ENCODE measurements at places on chromosomes 6 and 20.

DNA sequence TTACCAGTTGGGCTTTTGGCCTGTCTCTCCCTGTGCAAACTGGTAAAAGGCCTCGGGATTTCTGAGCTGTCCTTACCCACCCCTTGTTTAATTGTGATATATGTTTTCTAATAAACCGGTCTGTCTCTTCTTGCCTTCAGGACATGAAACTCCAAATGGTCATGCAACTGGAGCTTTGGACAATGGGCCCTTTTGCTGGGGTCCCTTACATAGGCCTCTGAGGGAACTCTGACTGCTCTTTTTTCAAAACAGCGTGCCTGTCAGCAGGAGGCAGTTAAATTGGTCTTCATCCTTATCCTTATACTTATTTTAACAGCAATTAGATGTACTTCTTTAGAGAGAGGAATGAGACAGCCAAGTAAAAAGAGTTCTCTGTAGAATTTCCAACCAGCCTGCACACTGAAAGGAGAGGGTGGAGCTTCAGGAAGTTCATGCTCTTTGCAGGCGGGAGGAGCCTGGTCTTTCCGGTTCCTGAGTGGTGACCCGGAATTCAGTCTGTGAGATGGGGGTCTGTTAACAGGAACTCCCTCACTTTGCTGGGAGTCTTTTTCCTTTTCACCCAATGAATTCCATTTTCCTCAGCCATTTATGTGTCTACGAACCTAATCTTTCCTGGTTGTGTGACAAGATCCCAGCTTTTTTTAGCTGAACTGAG lies 299.6 kb upstream of the GJE1 start:
- no peak for DNase-seq

- no peak for DNase-seq
Measured at GRCh38 chr6:159642481-159642880, 50.6 kb downstream of the SOD2 start.

GRCh38 chr6:106134906-106135634 lies 48.9 kb downstream of the PRDM1 start:
- no peak for DNase-seq

- DNase-seq: peak; percentile 17
Measured at GRCh38 chr6:166156942-166157341, 10.7 kb downstream of the TBXT start.

DNA sequence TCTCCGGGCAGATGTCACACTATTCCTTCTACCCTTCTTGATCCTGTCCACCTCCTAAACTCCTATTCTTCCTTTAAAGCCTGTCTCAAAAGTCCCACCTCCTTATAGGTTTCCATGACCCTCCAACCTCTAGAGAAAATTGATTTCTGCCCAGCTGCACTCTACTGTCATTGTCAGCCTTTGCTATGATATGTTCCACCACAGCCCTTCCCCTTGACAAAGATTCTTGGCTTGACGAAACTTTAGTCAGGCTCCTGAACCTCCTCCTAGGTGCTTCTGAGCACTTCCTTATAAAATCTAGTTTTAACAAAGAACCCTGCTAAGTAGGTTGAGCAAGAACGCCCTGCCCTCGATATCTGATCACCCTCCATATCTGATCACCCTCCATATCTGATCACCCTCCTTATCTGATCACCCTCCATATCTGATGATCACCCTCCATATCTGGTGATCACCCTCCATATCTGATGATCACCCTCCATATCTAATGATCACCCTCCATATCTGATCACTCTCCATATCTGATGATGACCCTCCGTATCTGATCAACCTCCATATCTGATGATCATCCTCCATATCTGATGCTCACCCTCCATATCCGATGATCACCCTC lies 103.2 kb downstream of the RIN2 start:
- no peak for DNase-seq

GRCh38 chr6:167763056-167763944 lies 63.4 kb upstream of the AFDN start:
- DNase-seq: no peak

DNA sequence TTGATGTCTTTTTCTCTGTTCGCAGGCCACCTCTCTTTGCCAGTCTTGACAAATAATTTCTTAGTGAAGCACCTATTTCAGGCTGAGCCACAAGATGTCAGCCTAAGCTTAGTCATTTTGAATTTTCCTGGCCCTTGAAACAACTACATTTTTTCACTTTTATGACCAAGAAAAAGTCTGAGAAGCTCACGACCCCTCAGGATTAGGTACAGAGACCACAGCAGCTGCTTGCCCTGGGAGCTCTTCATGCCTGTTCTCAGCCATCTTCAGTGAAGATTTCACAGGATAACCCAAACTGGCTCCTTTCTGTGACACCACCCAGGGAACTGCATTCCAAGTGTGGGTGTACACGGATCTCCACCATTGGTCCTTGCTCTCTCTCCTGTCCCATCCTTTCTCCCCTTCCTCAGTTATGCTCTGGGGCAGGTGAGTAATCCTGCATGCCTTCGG lies 38.4 kb upstream of the SPTLC3 start:
- peak; percentile 55 for DNase-seq

DNA sequence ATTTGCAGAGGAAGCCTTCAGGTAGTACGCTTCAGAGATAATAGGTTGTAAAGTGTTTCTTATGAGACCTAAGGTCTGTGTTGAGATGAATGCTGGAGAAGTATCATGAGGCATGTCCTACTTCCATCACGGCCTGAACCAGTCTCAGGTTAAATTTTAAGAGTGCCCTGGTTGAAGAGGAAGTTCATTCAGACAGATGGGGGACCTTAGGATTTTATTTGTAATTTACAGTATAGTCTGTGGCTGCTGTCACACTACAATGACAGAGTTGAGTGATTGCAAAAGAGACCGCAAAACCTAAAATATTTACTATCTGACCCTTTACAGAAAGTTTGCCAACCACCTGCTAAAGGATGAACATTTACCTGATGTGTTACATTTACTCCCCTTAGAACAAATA lies 70.9 kb downstream of the UST start:
- no peak for DNase-seq

- DNase-seq: no peak
Measured at GRCh38 chr20:50943069-50943468, 11.8 kb upstream of the ADNP start.

DNA sequence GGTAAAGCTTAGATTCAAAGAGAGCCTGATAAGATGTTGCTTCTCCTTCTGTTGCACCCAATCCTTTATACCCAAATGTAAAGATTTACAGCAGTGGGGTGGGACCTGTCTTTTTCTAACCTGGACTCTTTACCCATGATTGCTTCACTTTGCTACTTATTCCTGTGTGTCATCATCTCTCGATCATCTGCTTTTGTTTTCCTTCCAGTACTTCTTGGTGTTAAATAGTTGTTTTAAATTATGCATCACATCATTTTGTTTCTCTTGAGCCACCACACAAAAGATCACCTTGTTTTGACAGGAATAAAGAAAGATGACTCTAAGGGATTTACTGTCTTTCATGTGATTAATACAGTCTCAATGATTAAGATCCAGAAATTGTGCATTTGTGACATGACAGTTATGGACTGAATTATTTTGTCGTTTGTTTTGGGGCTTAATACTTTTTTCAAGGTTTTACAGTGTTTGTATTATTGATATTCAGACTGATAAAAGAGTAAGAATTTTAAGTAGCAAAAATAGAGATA lies 123.1 kb downstream of the CDKAL1 start:
- peak; percentile 48 for DNase-seq

DNA sequence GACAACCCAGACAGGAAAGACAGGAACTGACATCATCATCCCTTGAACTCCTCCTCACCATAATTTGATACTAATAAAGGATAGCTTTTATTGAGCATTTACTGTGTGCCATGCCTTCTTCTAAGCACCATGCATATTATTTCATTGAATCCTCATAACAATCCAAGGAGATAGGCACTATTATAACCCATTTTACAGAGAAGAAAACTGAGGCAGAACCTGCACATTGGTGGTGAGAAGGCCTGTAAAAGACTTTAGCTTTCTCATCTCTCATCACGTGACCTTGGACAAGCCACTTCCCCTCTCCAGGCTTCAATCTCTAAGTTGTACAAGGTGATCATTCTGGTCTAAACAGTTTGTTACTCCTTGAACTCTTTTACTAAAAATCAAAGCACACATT lies 34.5 kb upstream of the PREX1 start:
- no peak for DNase-seq

- DNase-seq: peak; percentile 17
Measured at GRCh38 chr20:17614176-17614811, 44.4 kb downstream of the DSTN start.

- no peak for DNase-seq
Measured at GRCh38 chr20:45611054-45611453, 18.5 kb upstream of the WFDC10A start.

- no peak for DNase-seq
Measured at GRCh38 chr6:133632206-133632605, 256.7 kb upstream of the TCF21 start.

DNA sequence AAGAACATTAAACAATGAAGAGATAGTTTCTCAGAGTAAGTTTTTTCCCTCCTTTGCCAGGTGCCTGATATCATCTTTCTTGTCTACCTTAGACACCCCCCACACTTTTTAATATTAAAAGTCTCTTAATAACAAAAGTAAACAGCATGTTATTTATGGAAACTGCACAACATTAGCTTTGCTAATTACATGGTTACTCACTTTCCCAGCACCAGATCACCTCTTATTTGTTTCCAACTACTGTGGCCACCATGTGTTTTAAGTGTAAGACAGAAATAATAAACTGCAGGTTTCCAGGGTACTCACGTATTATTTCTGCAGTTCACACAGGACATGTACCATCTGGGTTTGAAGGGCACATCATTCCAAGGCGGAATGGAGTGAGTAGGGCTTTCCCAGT lies 125.0 kb downstream of the TRMT11 start:
- no peak for DNase-seq

DNA sequence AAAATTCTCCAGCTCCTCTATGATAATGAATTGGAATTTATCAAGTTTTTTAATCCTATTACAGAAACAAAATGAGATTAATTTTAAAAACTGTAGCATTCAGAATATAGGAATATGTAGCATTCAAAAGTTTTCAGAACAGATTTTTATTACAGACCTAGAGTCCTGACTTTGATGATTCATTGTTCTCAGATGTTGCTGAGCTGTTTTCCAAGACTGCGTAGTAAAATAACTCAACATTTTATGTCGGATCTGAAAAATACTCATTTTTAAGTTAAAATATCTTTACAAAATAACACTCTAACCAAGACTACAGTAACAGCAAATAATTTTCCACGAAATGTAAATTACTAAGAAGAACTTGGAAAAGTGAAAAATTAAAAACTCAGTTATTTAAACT lies 67.1 kb downstream of the SYCP2 start:
- DNase-seq: no peak

GRCh38 chr20:50294164-50295088 lies 103.8 kb downstream of the CEBPB start:
- no peak for DNase-seq

DNA sequence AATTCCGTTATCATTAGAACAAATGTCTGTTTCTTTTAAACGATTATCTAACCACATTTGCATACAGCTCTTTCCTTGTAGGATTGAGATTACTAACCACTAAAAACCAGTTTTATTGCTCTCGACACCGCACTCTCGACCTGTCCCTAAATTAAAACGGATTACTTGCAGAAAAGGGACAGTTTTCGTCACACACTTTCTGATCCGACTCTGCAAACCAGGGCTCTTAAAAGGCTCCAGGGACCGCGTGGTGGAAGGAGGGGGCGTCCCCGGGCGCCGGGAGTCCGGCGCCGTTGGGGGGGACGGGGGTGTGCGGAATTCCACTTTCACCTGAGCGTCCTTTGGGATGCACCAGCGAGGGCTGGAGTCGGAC lies 731 bp downstream of the MAK start:
- peak; percentile 56 for DNase-seq

DNA sequence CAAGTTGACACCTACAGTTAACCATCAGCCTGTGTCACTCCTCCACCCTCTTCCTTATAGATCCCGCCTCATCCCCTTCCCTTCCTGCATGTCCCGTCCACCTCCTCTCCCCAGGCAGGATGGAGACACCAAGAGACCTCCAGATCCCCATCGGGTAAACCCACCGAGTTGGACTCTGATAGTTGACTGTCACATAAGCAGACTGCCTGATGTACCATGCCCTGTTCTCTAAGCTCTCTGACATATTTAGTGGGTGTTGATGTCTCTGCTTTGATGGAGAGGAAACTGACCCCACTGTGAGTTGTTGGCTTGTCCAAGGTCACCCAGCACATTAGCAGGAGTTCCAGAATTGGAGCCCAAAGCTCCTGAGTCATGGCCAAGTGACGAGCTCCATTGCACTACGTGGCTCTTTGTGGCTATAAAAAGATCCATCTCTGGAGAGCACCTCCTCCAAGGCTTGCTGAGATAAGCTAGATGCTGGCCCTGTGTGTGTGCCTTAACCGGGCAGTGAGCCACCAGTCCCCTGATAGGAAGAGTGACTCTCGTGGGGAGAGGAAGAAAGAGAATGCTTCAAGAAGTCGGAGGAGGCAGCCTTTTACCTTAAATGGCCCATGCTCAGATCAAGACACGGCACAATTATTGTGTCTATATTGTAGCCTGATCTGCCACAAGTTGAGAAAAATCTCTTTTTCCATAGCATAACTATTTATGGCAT lies 236.0 kb upstream of the ECI2 start:
- DNase-seq: no peak

DNA sequence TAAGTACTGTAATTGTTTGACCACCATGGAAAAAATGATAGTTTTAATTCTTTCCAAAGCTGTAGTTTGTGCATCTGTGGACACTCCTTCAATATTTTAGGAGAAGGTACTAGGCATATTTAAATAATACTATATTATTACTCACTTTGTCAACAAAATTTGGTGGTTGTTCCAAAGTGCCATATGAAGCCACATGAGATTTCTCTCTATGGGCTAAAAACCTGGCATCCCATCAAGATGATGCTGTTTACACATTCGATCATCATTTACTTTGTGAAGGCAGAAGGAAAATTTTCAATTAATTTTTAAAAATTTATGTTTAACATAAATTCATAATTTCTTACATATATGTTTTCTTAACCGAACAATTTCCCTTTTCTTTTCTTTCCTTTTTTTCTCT lies 502.6 kb upstream of the JAG1 start:
- DNase-seq: no peak

- DNase-seq: no peak
Measured at GRCh38 chr6:103879800-103880199, 979.9 kb downstream of the HACE1 start.

- no peak for DNase-seq
Measured at GRCh38 chr6:112178846-112179245, 75.5 kb downstream of the LAMA4 start.

- no peak for DNase-seq
Measured at GRCh38 chr20:3553663-3554062, 82.8 kb downstream of the ATRN start.

- DNase-seq: no peak
Measured at GRCh38 chr6:104969785-104970581, 13.1 kb downstream of the LIN28B start.

GRCh38 chr6:131565056-131565455 lies 8.0 kb upstream of the ARG1 start:
- DNase-seq: no peak

GRCh38 chr6:118889163-118889562 lies 4.8 kb upstream of the ASF1A start:
- peak; percentile 14 for DNase-seq

- no peak for DNase-seq
Measured at GRCh38 chr6:157723376-157723775, 99.7 kb upstream of the SNX9 start.

- peak; percentile 83 for DNase-seq
Measured at GRCh38 chr20:16801919-16802651, 53.9 kb downstream of the OTOR start.

- DNase-seq: peak; percentile 14
Measured at GRCh38 chr6:148021699-148022098, 320.9 kb upstream of the SASH1 start.

Measured in NCI-H748 treated with DMSO at 0.1 percent for 48 hours (cell line).